Cardiac fibroblast (primary cell): ENCODE measurements at places on chromosomes 2 and 18.

DNA sequence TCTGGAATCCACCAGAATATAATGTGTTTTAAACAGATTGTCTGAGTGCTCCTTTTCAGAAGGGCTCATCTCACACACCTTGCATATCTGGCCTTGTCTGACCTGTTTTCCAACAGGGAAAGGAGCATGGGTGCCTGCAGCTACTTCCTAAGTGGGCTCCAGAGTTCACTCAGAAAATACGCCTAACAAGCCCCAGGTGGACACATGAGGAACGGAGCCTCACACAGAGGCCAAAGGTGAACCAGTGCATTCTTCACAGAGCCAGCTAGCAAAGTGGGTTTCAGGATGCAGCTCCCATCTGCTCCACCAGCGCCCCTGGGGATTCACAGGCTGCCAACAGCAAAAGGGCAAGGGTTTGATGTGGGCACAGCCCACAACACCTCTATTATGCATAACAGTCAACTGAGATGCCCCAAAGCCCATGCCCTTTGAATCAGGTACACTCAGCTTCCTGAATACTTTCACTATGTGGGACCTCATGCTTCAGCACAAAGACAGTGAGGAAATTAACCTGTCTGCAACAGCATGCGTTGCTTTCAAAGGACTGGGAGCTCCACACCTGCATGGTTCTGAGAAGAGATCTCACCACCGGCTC, 86.6 kb downstream of the CCBE1 start:
- DNase-seq: no peak

- DNase-seq: no peak
These were observed 204.1 kb downstream of the NDUFA10 start for GRCh38 chr2:239820836-239821693.

GRCh38 chr18:52510139-52510538, 170.1 kb downstream of the DCC start:
- no peak for DNase-seq

GRCh38 chr2:172102391-172103359, at the start of gene DLX2:
DLX2 (minus strand) TSS chr2:172102900; CDS start chr2:172102538, 362 bp downstream.
- peak; percentile 89 for DNase-seq

DNA sequence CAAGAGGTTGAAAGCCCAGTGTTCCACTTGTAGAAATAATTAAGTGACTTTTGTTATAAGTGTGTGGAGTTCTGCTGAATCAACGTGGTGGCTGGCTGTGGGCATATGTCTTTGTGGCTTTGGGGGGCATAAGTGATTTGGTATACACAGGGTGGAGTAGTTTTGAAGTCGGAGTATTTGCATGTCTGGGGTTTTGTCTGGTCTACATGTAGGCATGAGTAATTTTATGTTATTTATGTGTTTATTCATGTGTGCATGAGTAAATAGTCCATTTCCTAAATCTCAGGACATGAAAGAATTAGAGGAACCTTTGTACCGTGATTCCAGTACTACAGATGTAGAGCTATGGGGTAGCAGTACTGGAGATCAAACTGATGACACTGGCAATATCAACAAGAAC, 179.7 kb downstream of the DYSF start:
- no peak for DNase-seq
